ENCODE measurements at places on chromosomes 13 and 19. TPM values are rescaled to one million over a fixed set of nuclear protein-coding genes. Genes with fewer than 3 reads are reported as not detected.
A peak's percentile ranks its signal among the peaks of the same experiment; 100 is the strongest.

- H3K27me3 ChIP-seq: no peaks in the 10 kb centered on the region
- no peaks in the 10 kb centered on the region for H3K36me3 ChIP-seq
- peak; percentile 83 for DNase-seq
- no peak overlapping the region for H3K4me3 ChIP-seq
Measured at GRCh38 chr19:15177269-15178116, 23.3 kb downstream of the NOTCH3 start.

GRCh38 chr13:74464670-74465069 lies 330.5 kb upstream of the KLF12 start:
- no peaks in the 10 kb centered on the region for H3K36me3 ChIP-seq
- no peaks in the 10 kb centered on the region for H3K4me1 ChIP-seq
- no peak overlapping the region for H3K4me3 ChIP-seq
- H3K27me3 ChIP-seq: no peaks in the 10 kb centered on the region
- no peak overlapping the region for H3K27ac ChIP-seq
- DNase-seq: no peak

GRCh38 chr13:104597546-104598180 lies 1531.4 kb upstream of the SLC10A2 start:
- no peak overlapping the region for H3K4me3 ChIP-seq
- no peak for DNase-seq
- H3K4me1 ChIP-seq: no peaks in the 10 kb centered on the region
- no peaks in the 10 kb centered on the region for H3K27me3 ChIP-seq
- H3K27ac ChIP-seq: no peak overlapping the region
- H3K36me3 ChIP-seq: no peaks in the 10 kb centered on the region

- H3K27ac ChIP-seq: no peak overlapping the region
- no peak overlapping the region for H3K4me3 ChIP-seq
- H3K4me1 ChIP-seq: no peaks in the 10 kb centered on the region
Measured at GRCh38 chr13:46031581-46032263, 20.8 kb downstream of the ZC3H13 start.

GRCh38 chr13:39909634-39910033 lies 254.2 kb downstream of the COG6 start:
- H3K4me3 ChIP-seq: no peak overlapping the region
- no peaks in the 10 kb centered on the region for H3K27me3 ChIP-seq
- no peaks in the 10 kb centered on the region for H3K36me3 ChIP-seq

DNA sequence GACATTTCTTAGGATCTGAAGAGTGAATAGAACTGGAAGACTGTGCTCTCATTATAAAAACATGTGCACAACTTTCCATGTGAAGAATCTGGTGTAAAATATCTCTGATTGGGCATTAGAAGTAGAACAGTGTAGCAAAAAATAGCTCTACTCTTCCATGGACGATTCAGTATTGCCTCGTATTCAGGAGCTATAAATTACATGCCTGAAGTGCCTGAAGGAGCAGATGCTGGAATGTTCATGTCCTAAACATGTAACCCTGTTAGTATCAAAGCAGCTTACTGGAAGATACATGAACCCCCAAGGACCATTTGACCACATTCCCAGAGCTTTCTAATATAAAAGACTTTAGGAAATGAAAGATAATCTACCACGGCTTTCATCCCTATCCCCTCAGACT lies 528.9 kb downstream of the DACH1 start:
- H3K27ac ChIP-seq: no peak overlapping the region
- H3K4me3 ChIP-seq: no peak overlapping the region
- H3K27me3 ChIP-seq: no peaks in the 10 kb centered on the region
- DNase-seq: no peak
- no peaks in the 10 kb centered on the region for H3K36me3 ChIP-seq

Gene CCDC194
- not detected for total RNA-seq

Gene APOC4
- total RNA-seq: not detected

GRCh38 chr19:30784850-30785457 lies 412.8 kb downstream of the ZNF536 start:
- H3K27me3 ChIP-seq: no peaks in the 10 kb centered on the region
- no peaks in the 10 kb centered on the region for H3K36me3 ChIP-seq
- H3K4me3 ChIP-seq: no peak overlapping the region
- H3K4me1 ChIP-seq: no peaks in the 10 kb centered on the region
- DNase-seq: peak; percentile 16
- no peak overlapping the region for H3K27ac ChIP-seq

- no peak overlapping the region for H3K27ac ChIP-seq
- no peaks in the 10 kb centered on the region for H3K27me3 ChIP-seq
- no peak overlapping the region for H3K4me3 ChIP-seq
- DNase-seq: no peak
- H3K4me1 ChIP-seq: no peaks in the 10 kb centered on the region
Measured at GRCh38 chr13:103873725-103874124, 807.5 kb upstream of the SLC10A2 start.

DNA sequence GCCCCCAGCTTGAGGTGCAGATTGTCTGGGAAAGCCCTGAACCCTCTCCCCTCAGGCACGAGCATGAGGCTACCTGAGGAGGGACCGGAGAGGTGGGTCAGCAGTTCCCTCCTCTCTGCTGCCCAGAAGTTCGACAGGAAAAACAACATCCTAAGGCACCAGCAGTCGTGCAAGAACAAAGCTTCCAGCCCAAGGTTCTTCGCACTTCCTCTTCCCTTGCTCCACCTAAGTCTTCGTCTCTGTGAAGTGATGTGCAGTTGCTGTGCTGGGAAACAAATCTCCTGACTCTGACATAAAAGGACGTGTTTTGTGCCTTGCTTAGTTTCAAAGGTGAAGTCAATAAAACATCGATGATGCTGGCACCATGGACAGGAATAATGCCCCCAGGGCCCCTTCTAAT lies 173.3 kb downstream of the USP12 start:
- no peaks in the 10 kb centered on the region for H3K4me1 ChIP-seq
- no peaks in the 10 kb centered on the region for H3K36me3 ChIP-seq
- no peak overlapping the region for H3K27ac ChIP-seq
- no peak for DNase-seq
- no peaks in the 10 kb centered on the region for H3K27me3 ChIP-seq

Gene DENND1C
- 1.3 TPM for total RNA-seq

- no peaks in the 10 kb centered on the region for H3K4me1 ChIP-seq
- no peaks in the 10 kb centered on the region for H3K36me3 ChIP-seq
- no peak overlapping the region for H3K4me3 ChIP-seq
- H3K27me3 ChIP-seq: no peaks in the 10 kb centered on the region
- no peak overlapping the region for H3K27ac ChIP-seq
- DNase-seq: no peak
Measured at GRCh38 chr19:31818798-31819105, 469.5 kb upstream of the TSHZ3 start.

Gene PROZ
- total RNA-seq: not detected

Gene POLR2E
- 40.0 TPM for total RNA-seq

DNA sequence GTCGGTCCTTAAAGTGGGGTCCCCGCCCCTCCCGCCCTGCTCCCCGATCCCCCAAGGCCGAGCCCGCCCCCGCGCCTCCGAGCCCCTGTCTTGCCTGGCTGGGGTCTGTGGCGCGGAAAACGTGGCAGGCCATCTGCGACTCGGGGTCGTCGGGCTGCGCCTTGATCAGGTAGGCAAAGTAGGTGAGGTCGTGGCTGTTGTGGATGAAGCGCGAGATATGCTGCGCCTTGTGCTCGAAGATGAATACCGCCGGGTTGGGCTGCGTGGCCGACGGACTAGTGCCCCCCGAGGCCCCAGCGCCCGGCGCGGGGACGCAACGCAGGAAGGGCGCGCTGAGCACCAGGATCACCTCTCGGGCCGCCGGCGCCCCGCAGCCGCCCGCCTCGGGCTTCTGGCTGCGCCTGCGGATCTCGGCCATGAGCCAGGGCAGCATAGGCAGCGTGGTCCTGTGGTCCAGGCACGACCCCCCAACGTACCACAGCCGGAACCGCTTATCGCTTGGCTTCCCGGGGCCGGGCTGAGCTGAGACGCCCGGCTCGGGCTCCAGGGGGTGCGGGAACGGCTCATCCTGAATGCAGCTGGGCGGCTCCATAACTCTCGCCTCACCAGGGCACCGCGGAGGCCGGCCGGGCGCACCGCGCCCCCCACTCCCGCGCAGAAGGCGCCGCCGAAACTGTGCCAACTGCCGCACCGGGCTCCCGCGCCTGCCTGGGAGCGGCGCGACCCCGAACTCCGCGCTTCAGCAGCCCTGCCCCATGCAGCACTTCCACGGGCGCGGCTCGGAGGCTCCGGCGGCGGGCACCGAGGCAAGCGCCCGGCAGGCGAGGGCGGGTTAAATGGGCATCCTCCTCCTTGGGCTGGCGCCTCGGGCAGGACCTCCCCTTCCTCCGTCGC lies 546 bp downstream of the TBC1D4 start:
- no peaks in the 10 kb centered on the region for H3K36me3 ChIP-seq
- H3K4me1 ChIP-seq: peaks cover 13% of the 10 kb centered on the region
- DNase-seq: peak; percentile 83
- no peaks in the 10 kb centered on the region for H3K27me3 ChIP-seq
- H3K27ac ChIP-seq: peak overlapping the region; percentile 78
- H3K4me3 ChIP-seq: peak overlapping the region; percentile 66

Gene SHISA7
- total RNA-seq: 0.05 TPM

Data from pancreas (tissue), 10 donors.